Esophagus squamous epithelium (tissue), 5 donors: ENCODE measurements at places on chromosomes 3 and 15. TPM values are rescaled to one million over a fixed set of nuclear protein-coding genes. Genes with fewer than 3 reads are reported as not detected.

DNA sequence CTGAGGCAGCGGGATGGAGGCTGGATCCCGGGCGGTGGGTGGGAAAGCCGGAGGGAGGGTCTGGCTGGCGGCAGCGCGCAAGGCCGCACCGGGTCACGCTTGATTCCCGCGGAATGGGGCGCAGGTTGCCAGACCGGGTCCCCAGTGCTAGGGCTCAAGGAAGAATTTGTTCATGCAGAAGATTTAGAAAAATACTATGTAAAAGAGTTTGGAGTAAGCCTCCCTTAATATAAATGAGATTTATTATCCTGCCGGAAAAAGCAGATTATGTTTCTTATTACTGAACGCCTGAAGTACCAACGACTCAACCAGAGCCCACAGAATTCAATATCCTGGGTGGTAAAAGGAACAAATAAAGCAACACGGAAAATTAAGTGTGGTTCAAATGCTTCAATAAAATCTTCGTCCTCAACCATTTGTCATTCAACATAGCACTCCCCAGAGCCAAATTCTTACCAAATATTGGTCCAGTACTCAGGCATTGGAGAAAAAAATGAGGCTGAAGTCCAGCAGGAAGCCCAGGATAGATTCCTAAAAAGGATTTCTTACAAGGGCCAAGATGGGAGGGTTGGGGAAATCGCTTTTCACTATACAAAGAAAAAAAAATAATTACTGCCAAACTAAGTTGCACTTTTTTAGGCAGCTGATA is 1.2 kb upstream of the ZBTB20 start:
- DNase-seq = no peak

The SLC27A2 gene
- 5.0 TPM for total RNA-seq

The CHRNA7 gene
- 1.9 TPM for total RNA-seq

The DZIP1L gene
- 3.3 TPM for total RNA-seq

GRCh38 chr15:60605879-60606307 is 127.0 kb upstream of the ICE2 start:
- no peak for DNase-seq

DNA sequence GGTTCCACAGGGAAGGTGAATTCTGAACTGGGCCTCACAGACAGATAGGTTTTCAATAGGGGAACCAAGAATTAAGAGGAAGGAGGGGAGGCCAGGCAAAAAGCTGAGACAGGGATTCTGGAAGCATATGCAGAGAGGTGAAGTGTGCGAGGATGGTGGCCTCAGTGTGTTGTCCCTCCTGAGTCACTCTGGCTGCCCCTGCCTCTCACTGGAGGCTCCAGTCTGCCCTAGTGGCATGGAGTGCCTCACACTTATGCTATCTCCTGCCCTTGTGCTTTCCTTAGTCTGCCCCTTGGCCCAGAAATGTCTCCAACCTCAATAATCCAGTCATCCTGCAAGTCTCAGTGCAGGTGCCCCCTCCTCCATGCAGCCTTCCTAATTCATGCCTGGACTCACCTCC is 32.2 kb upstream of the RBP1 start:
- DNase-seq = no peak

GRCh38 chr15:58454950-58455401 is 23.2 kb downstream of the LIPC start:
- no peak for DNase-seq

- DNase-seq = no peak
Observed at GRCh38 chr3:154480033-154480432, 50.0 kb upstream of the GPR149 start.

The PIAS1 gene
- 26.0 TPM for total RNA-seq

DNA sequence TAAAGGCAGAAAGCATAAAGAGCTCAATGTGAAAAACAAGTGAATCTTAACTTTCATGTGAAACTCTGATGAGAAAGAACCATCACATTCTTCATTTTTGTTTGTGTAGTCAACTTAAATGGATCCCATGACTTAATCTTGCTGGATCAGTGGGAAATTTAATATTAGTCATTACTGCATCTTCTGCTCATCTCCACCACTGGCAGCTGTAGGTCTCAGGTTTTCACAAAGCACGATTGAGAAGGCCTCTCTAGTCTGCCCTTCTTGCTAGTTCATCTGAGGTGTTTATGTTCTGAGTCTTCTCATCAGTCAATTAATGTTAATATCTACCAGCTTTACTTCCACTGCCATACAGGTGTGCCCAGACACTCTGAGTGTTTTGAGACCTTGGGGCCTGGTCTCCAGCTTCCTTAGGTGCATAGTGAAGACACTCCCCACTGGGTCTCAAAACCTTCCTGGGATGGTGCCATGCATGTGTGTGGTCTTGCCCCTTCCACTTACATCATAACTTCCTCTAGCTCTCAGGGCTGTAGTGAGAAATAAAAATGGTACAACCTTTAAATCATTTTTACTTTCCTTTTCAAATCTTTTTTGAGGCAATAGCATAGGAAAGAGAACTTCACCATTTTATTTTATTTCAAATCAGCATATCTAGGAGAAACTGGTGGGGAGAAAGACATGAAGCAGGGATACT is 421.6 kb upstream of the CBLB start:
- DNase-seq = no peak

GRCh38 chr3:101938262-101938847 is 89.0 kb downstream of the NFKBIZ start:
- no peak for DNase-seq

DNA sequence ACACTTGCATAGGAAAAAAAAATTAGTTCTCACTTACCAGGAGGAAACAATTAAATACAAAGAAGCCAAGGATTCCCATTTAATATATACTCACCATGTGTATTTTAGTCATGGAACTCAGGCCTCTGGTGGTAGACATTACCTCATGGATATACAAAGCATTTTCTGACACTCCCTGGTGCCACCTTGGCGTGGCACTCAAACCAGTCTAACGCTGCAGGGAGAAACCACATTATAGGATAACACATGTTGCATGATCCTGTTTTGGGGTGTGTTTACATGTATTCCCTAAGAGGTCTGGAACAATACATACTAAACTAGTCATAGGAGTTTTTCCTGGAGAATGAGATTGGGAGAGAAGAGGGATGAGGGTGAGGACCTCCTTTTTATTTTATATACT is 5.9 kb upstream of the RTF1 start:
- DNase-seq = no peak

DNA sequence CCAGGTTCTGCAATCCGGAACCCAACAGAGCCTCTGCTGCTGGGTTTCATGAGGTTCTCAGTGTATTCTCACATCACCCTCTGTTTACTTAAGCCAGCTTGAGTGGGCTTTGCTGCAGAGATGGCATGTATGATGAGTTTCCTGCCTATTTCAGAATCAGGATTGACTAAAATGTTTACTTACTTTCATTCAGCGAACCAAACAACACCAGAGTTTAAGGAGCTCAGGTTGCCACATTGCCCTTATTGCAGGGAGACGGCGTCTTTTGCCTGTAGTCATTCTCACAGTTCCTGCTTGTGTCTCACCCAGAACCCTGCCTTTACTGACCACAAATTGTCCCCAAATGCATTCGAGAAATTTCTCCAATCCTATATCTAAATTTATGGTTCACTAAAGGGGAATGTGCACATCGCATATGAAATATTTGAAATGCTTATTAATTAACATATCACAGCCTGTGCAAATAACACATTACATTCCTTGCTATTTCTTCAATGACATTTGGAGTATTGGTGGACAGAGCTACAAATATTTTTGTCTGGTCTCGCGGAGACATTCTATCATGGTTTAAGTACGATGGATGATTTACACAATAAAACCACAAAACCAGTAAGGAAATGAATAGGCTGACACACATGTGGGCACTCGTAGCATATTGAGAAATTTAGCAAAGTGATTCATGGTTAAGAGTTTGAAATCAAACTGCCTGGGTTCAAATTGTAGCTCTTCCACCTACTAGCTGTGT is 377.2 kb upstream of the CFAP20DC start:
- no peak for DNase-seq

- no peak for DNase-seq
Observed at GRCh38 chr15:91516866-91517265, 336.6 kb upstream of the SLCO3A1 start.

The PLA2G4D gene
- 0.23 TPM for total RNA-seq
